ENCODE measurements at places on chromosomes 7 and 10.
A peak's percentile ranks its signal among the peaks of the same experiment; 100 is the strongest.

DNA sequence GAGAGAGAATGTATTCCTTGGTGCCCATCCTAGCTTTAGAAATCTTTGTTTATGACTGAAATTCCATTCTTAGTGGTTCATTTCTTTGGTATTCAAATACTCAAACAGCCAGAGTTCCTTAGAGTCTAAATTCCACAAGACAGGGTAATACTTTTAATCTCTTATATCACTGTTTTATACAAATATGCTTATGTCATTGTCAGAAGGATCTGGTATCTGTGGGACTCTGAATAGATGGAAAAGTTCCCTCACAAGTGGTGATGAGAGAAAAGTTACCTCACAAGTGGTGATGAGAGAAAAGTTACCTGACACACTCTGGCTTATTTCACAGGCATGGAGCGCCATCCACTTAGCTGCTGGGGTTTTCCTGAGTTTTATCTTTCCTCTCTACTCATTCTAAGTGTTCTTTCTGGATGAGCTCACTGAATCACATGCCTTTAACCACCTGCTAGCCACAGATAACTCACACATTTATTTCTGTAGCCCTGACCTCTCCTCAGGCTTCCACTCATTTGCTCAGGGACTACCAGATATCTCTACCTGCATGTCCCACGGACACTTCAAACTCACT, 784.0 kb downstream of the SUGCT start:
- no peak for DNase-seq

GRCh38 chr10:123831259-123831658, 60.3 kb downstream of the CPXM2 start:
- no peak for DNase-seq

DNA sequence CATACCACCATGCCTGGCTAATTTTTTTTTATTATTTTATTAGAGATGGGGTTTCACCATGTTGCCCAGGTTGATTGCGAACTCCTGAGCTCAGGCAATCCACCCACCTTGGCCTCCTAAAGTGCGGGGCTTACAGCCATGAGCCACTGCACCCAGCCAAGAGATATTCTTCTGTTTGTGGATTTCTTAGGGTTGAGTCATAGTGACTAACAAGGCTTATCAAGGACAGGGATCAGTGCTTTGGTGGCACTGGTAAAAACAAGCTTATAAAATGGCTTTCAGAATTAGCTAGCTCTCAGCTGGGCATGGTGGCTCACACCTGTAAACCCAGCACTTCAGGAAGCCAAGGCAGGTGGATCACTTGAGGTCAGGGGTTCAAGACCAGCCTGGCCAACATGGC, 122.4 kb downstream of the ZNF248 start:
- no peak for DNase-seq

GRCh38 chr10:119421891-119422681, 120.4 kb downstream of the RGS10 start:
- DNase-seq: no peak

DNA sequence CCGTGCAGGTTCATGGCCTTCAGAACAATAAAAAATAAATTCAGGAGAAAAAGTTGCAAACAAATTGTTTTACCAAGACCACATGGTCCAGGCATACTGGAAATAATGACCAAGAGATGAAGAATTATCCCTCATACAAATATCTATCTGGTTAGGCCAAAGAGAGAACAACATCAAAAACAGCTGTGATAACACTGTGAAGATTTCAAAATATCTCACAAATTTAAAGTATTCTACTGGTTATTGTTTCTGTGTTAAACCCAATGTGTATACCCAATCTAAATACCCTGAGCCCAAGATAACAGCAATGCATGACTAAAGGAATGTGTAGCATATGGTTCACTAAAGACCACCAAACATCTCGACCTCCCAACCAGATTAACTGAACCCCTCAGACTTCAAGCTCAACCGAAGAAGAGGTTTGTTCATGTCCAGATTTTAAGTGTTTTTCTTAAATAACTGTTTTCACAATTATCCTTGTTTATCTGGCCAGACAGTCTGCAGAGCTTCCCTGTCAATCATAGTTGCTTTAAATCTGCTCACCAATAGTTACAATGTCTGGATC, 10.9 kb downstream of the OR9A2 start:
- DNase-seq: no peak

GRCh38 chr10:47164800-47165128, 135.2 kb upstream of the GDF10 start:
- no peak for DNase-seq

DNA sequence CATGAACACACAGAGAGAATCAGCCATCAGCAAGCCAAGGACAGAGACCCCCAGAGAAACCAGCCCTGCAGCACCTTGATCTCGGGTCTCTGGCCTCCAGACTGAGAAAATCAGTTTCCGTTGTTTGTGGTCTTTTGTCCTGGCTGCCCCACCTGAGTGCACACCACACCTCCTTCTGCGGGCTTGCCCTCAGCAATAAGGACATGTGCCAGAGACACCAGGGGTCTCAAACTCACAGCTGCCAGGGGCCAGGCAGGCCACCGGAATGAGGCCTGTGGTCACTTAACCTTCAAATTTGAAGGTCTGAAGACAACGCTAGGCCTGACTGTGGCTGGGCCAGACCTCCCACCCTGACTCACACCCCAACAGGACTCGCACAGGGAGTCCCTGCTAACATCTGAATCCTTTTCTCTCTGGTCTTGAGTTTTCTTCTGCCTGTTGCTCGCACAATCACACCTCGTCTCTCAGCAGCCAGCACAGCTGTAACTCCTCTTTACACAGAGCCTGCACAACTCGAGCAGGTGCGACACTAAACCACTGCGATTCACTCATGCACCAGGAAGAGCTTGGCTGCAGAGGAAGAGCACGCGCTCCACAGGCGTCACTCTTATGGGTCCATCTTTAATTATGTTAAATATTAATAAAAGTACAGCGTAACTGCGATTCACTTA, 86.2 kb downstream of the CHST15 start:
- no peak for DNase-seq

GRCh38 chr7:41994036-41994745, 242.8 kb downstream of the GLI3 start:
- no peak for DNase-seq

DNA sequence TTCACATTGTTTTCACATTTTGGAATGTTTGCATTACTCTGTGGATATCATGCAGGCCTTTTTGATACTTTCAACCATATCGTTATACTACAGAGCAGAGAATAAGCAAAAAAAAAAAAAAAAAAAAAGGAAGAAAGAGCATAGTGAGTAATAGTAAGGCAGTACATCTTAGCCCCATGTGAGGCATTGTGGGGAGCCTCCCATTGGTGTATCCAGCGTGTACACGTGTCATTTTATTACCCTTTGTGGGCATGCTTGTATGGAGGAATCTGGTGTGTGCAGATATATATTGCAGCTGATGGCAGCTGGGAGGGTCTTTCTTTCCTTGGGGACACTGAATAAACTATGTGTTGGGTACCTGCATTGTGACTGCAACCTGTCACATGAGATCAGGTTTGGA, 19.6 kb downstream of the R3HCC1L start:
- no peak for DNase-seq

DNA sequence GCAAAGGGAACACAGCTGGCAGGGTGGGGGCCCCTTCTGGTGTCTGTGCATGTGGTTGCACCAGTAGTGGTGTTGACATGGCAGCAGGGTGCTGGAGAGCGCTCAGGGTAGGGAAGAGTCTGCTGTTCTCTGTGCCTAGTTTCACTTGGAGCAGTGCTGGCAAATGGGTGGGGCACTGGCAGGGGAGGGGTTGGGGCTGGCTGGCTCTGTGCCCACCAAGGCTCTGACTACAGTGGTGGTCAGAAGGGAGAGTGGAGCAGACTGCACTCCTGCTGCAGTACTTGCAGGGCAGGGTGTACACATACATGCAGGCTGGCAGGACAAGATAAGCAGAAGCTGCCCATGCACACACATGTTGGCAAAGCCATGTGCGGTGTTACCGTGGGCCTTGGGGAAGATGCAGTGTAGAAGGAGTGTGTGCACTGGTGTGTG, 18.2 kb downstream of the FAM25A start:
- no peak for DNase-seq

DNA sequence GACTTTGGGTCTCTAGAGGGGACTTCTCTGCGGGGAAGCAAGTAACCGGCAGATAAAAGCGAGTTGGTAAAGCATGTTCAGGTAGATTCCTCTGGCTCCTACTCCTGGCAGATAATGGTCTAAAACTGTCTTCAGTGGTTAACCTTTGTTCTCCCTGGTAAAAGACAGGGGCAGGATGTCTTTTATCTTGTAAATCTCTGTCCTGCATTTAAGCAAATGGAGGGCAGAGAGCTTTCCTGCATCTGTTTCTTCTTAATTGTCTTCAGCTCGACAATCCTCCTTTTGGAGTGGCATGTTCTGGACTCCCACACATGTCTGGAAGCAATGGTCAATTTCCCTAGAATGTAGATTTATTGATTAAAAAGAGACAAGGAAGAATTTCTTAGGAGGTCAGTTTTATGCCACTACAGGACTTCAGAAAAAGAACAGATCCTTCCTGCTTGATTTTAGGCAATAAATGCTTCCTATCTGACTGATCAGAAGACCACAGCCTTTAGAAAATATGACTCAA, 16.6 kb downstream of the C7orf33 start:
- no peak for DNase-seq

DNA sequence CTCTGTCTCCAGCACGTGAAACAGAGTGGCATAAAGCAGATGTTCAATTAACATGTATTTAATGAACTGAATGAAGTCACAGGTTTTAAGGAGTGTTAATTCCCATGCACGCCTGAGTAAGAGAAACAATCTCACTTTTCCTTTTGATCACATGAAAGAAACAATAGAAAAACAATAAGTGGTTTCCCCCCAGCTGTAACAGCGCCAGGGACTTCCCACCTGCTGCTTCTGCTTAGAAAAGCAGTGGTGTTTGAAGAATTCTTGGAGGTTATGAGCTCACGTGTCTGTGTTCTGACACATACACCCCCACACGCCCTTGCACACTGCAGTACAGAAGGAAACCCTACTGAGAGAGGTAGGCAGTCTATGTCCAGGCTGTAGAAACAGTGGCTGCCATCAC, 51.3 kb upstream of the FRMD4A start:
- DNase-seq: no peak

DNA sequence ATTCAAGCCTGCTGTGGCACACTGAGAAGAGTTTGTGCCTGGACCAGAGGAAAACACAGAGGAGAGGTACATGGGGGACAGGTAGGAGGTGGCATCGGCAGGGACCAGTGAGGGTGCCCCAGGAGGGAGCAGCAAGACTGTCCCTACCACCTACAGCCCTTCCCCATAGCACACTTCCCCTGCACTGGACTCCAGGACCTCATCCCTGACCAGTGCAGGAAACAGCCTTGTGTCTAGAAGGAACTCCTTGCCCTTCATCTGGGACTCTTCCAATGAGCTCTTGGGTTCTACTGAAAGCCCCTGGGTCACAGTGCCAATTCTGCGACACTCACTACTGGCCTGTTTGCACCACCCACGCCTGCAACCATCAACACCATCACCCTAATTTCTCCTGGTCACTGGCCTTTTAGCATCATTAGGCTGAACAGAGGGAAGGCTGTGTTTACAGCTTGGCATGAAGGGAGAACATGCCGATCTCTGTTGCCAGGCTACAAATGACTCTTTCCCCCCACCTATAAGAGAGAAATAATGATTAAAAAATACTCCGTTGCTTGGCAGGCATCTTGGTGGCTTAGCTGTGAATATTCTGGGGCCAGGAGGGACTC, 371.9 kb upstream of the ZMIZ1 start:
- DNase-seq: peak; percentile 48

GRCh38 chr10:125343118-125343925, 183.0 kb upstream of the CTBP2 start:
- no peak for DNase-seq

DNA sequence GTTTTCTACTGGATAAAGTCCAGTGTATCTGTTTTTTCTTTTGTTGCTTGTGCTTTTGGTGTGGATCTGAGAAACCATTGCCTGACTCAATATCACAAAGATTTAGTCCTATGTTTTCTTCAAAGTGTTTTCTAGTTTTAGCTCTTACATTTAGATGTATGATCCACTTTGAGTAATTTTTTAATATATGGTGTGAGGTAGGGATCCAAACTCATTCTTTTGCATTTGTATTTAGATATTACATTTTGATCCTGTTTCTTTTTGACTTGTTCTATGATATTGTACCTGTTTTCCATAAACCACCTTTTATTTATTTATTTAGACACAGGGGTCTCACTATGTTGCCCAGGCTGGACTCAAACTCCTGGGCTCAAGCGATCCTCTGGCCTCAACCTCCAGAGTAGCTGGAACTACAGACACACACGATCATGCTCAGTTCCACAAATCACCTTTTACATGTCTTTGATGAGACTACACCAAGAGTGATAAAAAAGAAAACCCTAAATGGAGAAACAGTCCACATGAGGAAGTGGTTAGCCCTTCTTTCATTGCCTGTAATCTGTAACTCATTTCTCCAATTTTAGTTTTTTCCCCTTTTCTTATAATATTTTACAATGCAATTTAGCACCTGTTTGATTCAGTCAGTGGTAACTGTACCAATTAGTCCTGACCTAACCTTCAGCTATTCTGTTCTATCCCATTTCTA, 86.0 kb downstream of the SLC37A3 start:
- DNase-seq: no peak

GRCh38 chr7:114418117-114418516, 3.5 kb downstream of the FOXP2 start:
- DNase-seq: peak; percentile 15

GRCh38 chr7:55104712-55105433, 86.1 kb downstream of the EGFR start:
- no peak for DNase-seq

GRCh38 chr7:92496876-92497275, 19.1 kb upstream of the ERVW-1 start:
- DNase-seq: no peak

DNA sequence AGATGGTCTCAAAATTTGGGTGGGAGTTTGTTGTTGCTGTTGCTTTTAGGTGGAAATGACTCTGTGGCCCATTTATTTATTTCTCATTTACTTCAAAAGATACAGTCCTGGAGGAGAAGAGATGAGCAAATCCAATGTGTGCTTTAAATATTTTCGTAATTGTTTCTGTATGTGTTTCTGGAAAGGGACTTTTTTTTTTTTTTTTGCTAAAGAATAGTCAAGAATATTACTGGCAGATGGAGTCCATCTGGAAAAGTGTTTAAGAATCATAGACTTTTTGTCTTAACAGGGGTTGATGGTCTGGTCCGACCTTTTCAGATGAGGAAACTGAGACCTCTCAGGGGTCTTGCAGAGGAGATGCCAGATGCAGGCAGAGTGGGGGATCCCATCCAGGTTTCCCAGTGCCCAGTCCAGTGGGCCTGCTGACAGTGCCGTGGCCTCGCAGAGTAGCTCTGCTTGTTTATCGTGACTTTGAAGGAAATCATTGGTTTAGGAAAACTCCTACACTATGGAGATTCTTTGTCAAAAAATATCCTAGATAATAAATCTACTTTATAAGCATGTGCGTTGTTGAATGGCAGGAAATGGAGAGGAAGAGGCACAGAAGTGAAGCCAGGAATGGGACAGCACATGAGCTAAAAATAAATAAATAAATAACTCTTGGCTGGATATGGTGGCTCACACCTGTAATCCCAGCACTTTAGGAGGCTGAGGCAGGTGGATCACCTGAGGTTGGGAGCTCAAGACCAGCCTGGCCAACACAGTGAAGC, 164.3 kb upstream of the SVIL start:
- no peak for DNase-seq
